Activated naive CD8-positive, alpha-beta T cell treated with anti-CD3 and anti-CD28 coated beads for 36 hours (primary cell): ENCODE measurements at places on chromosomes 16 and 17. TPM values are rescaled to one million over a fixed set of nuclear protein-coding genes. Genes with fewer than 3 reads are reported as not detected.

The TBC1D3G gene
- not detected for total RNA-seq

The APPBP2 gene
- total RNA-seq, result 21.8 TPM

The NDUFAF8 gene
- total RNA-seq, result 97.2 TPM

The OTOP3 gene
- total RNA-seq, result not detected

The FAHD1 gene
- 17.9 TPM for total RNA-seq

The C1QTNF8 gene
- not detected for total RNA-seq

The TBC1D3I gene
- total RNA-seq, result not detected

The ZSCAN10 gene
- total RNA-seq, result not detected

The PIK3R6 gene
- 1.0 TPM for total RNA-seq

The CLN3 gene
- total RNA-seq, result 29.7 TPM

The KRT24 gene
- not detected for total RNA-seq

The RGS11 gene
- not detected for total RNA-seq

The PDE6G gene
- total RNA-seq, result 8.6 TPM

The CLEC18A gene
- total RNA-seq, result not detected

The HIC1 gene
- 37.8 TPM for total RNA-seq

The OGFOD1 gene
- total RNA-seq, result 76.6 TPM

The EVPL gene
- 2.5 TPM for total RNA-seq

The SLC13A2 gene
- total RNA-seq, result not detected

The SMTNL2 gene
- not detected for total RNA-seq

The ASPHD1 gene
- 2.0 TPM for total RNA-seq

The KRT20 gene
- not detected for total RNA-seq

The TBC1D26 gene
- 0.45 TPM for total RNA-seq

The INCA1 gene
- total RNA-seq, result 0.36 TPM

The NLRP1 gene
- total RNA-seq, result 18.8 TPM

The MYO15B gene
- total RNA-seq, result 18.9 TPM

The FMNL1 gene
- 215 TPM for total RNA-seq
